Fibroblast of villous mesenchyme (primary cell): ENCODE measurements at places on chromosomes 16 and 17. TPM values are rescaled to one million over a fixed set of nuclear protein-coding genes. Genes with fewer than 3 reads are reported as not detected.

C16orf92 gene
- total RNA-seq, result not detected in 2 replicates

KRTAP9-8 gene
- total RNA-seq, result not detected in 2 replicates

SLC6A2 gene
- not detected in 2 replicates for total RNA-seq

FBXL16 gene
- total RNA-seq, result under 0.01 TPM in 2 replicates

TNFRSF12A gene
- 196 and 201 TPM in 2 replicates for total RNA-seq

RAB11FIP4 gene
- under 0.01 TPM in 2 replicates for total RNA-seq

ITPRIPL2 gene
- 40.3 and 46.2 TPM in 2 replicates for total RNA-seq

OR1F1 gene
- under 0.01 and 0.43 TPM in 2 replicates for total RNA-seq

OXLD1 gene
- total RNA-seq, result 23.7 and 28.0 TPM in 2 replicates

SPIRE2 gene
- 3.5 and 3.9 TPM in 2 replicates for total RNA-seq

SDR42E2 gene
- not detected in 2 replicates for total RNA-seq

HAP1 gene
- total RNA-seq, result under 0.01 TPM in 2 replicates

EDC4 gene
- 60.6 and 85.1 TPM in 2 replicates for total RNA-seq

ALOX15B gene
- total RNA-seq, result not detected in 2 replicates

CLDN9 gene
- total RNA-seq, result not detected in 2 replicates

KRTAP4-4 gene
- total RNA-seq, result not detected in 2 replicates
